ENCODE measurements at places on chromosomes 16 and 17. TPM values are rescaled to one million over a fixed set of nuclear protein-coding genes. Genes with fewer than 3 reads are reported as not detected.

The MLX gene
- total RNA-seq, result 38.7 TPM

The C16orf95 gene
- total RNA-seq, result 2.5 TPM

The CARD14 gene
- 1.7 TPM for total RNA-seq

The STH gene
- not detected for total RNA-seq

The SUPT6H gene
- 61.5 TPM for total RNA-seq

The RAB26 gene
- total RNA-seq, result 1.5 TPM

The NACA2 gene
- not detected for total RNA-seq

The GRAPL gene
- total RNA-seq, result 10.7 TPM

The KIF19 gene
- total RNA-seq, result 0.85 TPM

The GFOD2 gene
- 24.5 TPM for total RNA-seq

The TP53TG3B gene
- total RNA-seq, result not detected

The VMO1 gene
- 3.0 TPM for total RNA-seq

The ALKBH5 gene
- 94.4 TPM for total RNA-seq

The MT1M gene
- 27.9 TPM for total RNA-seq
